ENCODE measurements at places on chromosomes 5 and 9.

- no peak for DNase-seq
Measured at GRCh38 chr5:64595031-64595855, 89.4 kb downstream of the RGS7BP start.

- no peak for DNase-seq
Measured at GRCh38 chr9:114080195-114080772, 2.2 kb upstream of the AMBP start.

GRCh38 chr5:108216890-108217289, 165.0 kb downstream of the FBXL17 start:
- no peak for DNase-seq

DNA sequence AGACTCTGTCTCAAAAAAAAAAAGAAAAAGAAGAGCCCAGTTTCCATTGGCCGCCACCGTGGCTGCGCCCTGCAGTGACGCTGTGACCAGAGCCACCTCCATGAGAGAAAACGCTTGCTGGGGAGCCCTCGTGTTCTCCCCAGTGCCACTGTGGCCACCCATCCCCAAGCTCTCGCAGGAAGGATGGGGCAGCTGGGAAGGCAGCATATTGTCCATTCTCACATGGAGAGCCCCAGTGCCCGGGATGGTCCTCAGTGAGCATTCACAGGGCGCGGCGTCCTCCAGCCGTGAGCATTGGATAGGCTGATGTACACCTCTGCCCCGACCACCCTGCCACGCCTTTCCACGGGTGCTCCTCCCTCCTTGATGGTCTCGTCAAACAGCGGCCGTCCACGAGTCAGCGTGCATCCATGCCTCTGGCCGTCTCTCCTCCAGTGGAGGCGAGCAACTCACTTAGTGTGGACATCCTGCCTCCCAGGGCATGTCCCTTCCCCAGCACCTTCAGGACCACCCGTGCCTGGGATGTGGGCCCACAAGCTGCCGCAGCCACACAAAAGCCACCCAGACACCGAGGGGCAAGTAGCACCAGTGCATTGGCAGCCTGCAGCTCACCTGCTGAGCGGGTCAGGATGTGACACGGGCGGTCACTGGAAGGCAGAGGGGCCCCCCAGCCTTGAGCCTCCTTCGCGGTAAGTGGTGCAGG, 23.4 kb upstream of the SLC6A19 start:
- no peak for DNase-seq

- DNase-seq = no peak
Measured at GRCh38 chr9:38682713-38683112, 37.2 kb downstream of the FAM240B start.

DNA sequence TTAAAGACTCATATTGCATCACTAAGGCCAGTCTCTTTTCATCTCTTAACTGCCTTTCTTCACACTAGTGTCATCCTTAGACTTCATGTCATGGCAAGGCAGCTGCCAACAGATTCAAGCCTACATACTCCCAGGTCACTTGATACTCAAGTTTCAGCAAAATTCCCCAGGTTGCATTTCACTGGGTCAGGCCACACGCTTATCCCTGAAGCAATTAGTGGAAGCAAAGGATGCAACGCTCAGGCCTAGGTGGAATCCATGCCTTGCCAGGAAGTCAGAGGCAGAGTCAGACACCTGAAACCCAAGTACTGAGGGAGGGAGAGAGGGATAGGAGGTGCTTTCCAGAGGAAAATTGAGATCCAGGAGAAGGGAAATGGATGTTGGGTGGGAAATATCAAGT, 28.9 kb downstream of the YIPF5 start:
- no peak for DNase-seq
